ENCODE measurements at places on chromosomes 13 and 19.

GRCh38 chr19:39842693-39843435 lies 3.3 kb downstream of the FBL start:
- DNase-seq: no peak

GRCh38 chr19:31347354-31347753 lies 1.9 kb downstream of the TSHZ3 start:
- DNase-seq: no peak

- DNase-seq: no peak
These were observed 11.1 kb upstream of the GTF2F2 start for GRCh38 chr13:45109102-45109720.

- DNase-seq: no peak
These were observed 52.5 kb downstream of the ZAR1L start for GRCh38 chr13:32262619-32263018.

DNA sequence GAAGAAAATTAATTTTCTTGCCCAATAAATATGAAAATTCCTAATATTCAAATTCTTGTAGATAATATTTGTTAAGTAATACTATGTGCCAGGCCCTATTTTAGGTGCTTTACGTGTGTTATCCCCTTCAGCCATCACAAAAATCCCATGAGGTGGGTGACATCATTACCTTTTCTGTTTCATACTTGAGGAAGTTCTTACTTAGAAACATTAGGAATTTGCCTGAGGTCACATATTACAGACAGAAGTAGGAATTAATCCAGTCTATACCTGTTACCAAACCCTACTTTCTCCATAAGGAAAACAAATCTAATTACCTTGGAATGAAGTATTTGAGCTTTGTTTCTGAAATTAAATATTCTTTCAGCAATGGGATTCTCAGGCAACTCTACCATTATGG lies 336.1 kb downstream of the GPC6 start:
- no peak for DNase-seq

DNA sequence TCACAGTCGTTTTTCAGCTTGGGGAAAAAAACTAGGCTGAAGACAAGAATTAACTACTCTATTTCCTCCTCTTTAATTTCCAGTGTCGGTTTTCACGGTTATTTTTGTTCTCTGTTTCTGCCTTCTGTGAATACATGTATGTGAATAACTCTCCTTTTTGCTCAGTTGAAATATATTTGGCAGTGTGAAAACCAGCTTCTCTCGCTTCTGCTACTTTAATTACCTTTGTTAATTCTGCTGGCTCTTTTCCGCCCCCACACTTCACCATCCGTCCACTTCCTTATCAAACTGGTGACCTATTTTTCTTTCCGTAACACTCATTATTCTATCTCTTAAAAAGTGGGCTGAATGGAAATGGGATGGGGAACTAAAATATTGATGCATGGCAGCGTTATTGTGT lies 126.4 kb downstream of the POU4F1 start:
- no peak for DNase-seq

GRCh38 chr13:43908156-43909126 lies 28.7 kb downstream of the LACC1 start:
- peak; percentile 12 for DNase-seq

DNA sequence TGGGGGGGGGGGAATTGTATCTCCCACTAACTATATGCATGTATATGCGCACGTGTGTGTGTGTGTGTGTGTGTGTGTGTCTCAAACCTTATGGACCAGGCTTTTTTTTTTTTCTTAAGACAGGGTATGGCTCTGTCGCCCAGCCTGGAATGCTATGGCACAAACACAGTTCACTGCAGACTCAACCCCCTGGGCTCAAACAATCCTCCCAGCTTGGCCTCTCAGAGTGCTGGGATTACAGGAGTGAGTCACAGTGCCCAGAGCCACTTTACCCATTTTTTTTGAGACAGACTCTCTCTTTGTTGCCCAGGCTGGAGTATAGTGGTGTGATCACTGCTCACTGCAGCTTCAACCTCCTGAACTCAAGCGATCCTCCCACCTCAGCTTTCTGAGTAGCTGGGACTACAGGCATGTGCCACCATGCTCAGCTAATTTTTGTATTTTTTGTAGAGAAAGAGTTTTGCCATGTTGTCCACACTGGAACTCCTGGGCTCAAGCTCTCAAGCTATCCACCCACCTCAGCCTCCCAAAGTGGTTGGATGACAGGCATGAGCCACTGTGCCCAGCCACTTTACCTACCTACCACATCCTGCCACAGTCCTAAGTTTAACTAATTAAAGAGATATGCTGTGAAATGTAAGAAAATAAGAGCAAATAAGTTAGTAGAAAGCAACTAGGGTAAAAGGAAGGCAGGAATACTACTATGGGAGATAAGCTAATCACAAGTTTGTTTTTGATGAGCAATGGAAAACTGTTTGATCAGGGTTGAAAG lies 2.4 kb downstream of the ZMYM5 start:
- no peak for DNase-seq

DNA sequence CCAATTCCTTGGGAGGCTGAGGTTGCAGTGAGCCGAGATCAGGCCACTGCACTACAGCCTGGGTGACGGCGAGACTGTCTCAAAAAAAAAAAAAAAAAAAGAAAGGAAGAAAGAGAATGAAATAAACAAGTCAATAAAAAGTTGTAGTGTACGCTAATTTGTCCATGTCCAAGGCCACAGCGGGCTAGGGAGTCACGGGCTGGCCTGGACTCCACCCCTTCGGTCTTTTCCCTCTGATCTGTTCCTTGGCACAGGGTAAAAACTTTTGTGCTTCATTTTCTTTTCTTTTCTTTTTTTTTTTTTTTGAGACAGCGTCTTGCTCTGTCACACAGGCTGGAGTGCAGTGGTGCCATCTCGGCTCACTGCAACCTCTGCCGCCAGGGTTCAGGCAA lies 19.4 kb upstream of the MKNK2 start:
- DNase-seq: no peak

DNA sequence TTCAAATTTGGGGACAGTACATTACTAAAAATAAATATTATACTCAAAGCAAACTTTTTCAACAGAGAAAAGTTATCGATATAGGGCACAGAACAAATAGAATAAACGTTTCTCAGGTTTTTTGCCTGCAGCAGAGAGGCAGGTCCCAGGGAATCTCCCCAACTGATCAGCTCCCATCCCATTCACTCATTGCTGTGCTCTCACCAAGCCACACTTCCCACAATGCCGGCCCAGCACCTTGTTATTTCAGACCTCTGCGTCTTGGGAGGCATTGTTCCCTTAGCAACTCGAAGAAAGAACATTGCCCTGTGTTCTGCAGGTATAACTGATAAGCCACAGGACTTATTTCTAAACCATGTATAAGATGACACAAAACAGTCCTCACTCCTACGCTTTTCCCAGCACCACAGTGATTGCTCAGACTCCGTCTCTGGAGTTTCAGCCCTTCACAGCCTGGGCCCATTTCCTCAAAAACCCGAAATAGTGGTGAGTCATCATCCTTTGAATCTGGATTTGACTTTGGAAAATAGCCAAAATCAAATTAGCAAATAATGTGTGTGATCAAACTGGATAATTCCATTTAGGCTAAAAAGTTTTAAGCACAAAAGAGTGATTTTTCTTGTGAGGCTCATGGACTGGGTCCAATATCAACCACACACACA lies 100.4 kb downstream of the DCLK1 start:
- DNase-seq: no peak

GRCh38 chr13:27334774-27335435 lies 64.3 kb downstream of the RASL11A start:
- DNase-seq: no peak

GRCh38 chr13:76703216-76703615 lies 183.0 kb downstream of the KCTD12 start:
- DNase-seq: no peak

- DNase-seq: peak; percentile 89
These were observed 42.0 kb downstream of the MRPL57 start for GRCh38 chr13:21218351-21219035.

- DNase-seq: peak; percentile 79
These were observed 5.3 kb upstream of the F2RL3 start for GRCh38 chr19:16883522-16883921.

- no peak for DNase-seq
These were observed 10.6 kb upstream of the MADCAM1 start for GRCh38 chr19:485583-486236.

GRCh38 chr19:10567656-10568055 lies 1.1 kb downstream of the CDKN2D start:
- DNase-seq: no peak

- no peak for DNase-seq
These were observed 91.4 kb downstream of the MYCBP2 start for GRCh38 chr13:77235456-77236022.

- DNase-seq: no peak
These were observed 65.0 kb upstream of the GTF2F2 start for GRCh38 chr13:45055198-45055901.

- DNase-seq: no peak
These were observed 3.8 kb downstream of the BCL3 start for GRCh38 chr19:44752123-44752815.

DNA sequence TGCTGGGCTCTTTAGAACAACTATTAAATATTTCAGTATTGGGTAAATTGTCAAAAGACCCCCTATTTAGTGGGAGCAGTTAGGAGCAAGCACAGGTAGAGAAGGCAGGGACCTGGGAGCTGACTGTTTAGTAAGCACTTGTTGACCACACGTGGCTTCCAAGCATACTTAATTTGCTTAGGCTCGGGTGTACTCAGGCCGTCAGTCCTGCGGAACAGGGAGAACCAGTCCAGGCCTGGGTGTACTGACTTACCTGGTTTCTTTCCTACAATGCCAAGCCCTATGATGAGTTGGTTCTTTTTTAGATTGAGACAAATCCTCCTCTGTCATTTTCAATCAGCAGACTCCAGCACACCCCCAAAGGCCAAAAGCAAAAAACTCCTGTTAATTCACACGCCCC lies 90.0 kb downstream of the WDFY2 start:
- no peak for DNase-seq

DNA sequence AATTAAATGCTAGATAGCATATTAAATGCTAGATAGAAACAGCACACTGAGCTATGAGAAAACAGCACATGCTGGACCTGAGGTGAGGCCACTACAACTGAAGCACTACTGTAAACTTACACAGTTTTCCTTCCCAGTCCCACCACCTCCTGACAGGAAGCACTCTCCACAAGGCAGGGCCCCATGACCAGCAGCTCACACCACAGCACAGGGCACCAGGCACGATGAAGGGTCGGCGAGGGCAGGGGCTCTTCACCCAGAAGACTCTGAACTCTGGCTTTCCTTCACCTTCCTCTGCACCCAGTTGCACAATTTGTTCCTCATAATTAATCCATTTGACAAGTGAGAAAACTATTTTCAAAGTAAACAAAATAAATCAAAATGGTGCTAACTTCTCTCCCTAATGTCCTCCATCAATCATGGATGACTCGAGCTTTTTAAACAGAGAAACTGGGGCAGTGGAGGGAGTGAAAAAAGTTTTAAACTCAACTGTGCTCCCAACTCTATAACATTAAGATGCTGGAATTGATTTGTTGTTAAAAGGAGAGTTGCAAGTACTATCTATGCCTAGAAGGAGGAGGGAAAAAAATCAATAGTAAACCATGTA lies 568.7 kb downstream of the UQCRFS1 start:
- DNase-seq: no peak

DNA sequence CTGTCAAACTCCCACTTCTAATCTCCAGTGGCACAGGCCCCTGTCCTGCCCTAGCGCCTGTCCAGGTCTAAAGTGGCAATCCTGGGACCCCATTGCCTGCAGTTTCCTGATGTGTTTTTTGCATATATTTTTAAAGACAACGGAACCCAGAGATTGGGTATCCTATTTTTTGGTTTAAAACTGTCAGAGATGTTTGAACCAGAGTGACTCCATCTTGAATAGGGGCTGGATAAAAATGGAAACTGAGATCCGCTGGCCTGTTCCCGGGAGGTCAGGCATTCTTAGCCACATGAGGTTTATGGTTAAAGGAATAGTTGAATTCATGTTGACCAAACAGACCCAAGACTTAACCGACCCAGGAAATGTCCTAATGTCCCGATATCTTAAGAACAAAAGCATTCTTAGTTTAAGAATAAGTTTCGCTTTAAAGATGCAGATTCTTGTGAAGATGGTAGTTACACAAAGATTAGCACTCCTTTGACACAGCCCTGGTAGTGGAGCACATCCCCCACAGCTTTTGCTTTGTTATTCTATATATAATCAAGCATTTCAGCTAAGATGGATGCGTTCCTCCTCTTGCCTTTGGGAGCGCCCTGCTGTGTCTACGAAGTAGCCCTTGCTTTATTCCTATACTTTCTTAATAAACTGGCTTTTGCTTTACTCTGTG lies 332.1 kb downstream of the UQCRFS1 start:
- DNase-seq: no peak

DNA sequence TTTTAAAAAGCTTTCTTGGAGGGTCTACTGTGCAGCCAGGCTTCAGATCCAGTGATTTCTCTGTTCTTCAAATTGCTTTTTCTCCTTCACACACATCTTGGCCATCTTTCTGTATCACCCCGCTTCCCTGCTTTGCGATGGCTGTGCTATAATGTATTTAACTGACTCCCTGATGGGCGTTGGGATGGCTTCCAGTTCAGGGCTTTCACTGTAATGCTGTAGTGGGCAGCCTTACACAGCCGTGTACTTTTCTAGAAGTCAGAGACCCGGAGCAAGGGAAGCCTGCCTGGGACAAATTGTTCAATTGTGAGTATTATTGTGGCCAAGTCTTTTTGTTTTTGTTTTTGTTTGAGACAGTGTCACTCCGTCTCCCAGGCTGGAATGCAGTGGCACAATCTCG lies 19.4 kb upstream of the PAK4 start:
- no peak for DNase-seq

DNA sequence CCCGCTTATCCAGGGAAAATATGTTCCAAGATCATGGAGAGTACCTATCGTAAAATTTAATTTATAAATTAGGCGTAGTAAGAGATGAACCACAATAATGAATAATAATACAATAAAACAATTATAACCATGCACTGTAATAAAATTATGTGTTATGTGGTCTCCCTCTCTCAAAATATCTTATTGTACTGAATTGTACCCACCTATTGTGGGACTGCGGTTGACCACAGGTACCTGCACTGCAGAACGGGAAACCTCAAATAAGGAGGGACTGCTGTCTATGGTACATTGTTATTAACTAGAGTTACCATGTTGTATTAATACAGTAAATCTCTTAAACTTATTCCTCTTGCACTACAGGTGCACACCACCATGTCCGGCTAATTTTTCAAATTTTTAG lies 5.3 kb upstream of the KLK12 start:
- DNase-seq: no peak

DNA sequence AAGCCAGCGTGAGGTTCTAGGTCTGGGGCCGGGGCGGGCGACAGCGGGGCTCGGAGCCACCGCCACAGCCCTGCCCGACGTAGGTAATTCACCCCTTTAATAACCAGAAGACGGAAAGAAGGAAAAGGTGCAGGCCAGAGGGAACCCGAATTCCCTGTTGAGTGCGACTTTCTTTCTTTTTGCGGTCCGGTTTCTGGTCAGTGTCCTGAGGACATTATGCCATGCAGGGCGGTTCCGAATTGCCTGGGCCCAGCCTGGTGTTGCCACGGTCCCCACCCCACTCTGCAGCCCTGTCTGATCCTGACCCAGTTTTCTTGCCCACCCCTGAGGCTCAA lies 18.4 kb upstream of the TFDP1 start:
- no peak for DNase-seq

- DNase-seq: no peak
These were observed 1893.9 kb downstream of the PCDH9 start for GRCh38 chr13:65336087-65336749.

GRCh38 chr19:50005428-50005827 lies 19.7 kb downstream of the VRK3 start:
- no peak for DNase-seq
